ENCODE measurements at places on chromosomes 2 and 18.

DNA sequence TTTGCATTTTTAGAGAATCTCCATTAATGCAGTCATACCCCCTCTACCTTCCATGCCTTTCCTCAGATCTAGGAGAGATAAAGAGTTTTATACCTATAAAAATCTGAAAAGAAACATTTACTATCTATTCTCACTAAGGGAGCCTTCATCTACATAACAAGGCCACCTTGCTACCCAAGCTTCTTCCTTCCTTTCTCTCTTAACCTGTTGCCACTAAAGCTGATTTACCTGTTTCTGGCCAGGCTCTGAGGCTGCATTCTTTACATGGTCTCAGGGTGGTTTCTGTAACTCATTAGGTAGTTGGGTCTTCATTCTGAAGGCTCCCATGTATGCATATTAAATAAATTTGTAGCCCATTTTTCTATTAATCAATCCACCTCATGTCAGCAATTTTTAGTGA, 391.6 kb downstream of the DLGAP1 start:
- no peak for DNase-seq

DNA sequence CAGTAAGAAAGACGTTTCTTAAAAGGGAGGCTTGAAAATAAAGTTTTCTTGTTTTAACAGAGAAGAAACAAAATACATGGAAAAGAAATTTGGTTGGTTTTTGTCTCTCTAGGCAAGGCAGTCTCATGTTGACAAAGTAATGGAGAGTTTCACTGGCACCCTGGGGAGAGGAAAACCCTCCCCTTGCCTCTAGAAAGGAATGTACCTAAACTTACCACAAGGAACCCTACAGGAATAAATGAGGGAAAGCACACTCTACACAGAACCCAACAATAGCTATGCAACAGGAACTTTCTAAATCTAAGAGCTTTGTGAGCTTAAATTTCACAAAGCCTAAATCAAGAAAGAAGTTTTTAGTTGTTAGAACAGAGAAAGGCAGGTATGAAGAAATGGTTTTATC, 37.0 kb downstream of the FIGN start:
- DNase-seq, result no peak

GRCh38 chr2:219314804-219315468, 5.7 kb upstream of the PTPRN start:
- no peak for DNase-seq

- DNase-seq, result no peak
Measured at GRCh38 chr2:71154798-71155197, 24.4 kb downstream of the MPHOSPH10 start.

DNA sequence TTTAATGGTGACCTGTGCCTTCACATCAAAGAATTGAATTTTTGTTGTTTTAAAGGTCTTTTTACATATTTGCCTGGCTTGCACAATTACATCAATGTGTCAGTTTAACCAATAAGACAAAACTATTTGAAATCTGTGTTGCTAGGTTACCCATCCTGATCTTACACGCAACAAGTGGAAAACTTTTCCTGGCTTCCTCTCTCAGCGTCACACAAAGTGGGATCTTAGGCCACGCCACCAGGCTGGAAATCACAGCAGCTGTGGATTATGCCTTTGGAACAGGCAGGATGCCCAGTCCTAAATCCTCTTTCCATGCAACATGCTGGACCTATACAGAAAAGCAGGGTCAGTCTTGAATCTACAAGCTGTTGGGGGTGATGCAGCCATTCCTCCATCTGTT, 298.2 kb upstream of the HNRNPA3 start:
- no peak for DNase-seq

- DNase-seq, result no peak
Measured at GRCh38 chr2:128444121-128444771, 125.6 kb upstream of the HS6ST1 start.
